ENCODE measurements at places on chromosomes 7 and 10.

- DNase-seq, result no peak
These were observed 70.3 kb upstream of the LOXL4 start for GRCh38 chr10:98338318-98338717.

DNA sequence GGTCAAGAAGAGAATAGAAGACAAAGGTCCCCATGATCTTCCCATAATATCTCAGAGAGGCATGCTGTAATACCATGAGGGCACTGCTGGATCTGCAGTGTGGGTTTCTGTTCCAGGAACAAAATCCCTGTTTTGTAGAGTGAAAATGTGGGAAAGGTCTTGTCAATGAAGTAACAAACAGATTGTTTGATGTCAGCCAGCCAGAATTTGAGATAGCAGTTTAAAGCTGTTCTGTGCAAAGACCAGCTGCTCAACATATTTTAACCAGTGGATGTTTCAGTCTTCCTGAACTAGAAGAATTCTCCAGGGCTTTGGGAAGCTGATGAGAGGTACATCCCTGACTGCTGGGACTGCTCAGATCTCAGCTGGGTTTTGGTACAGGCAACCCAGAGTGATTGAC, 1012.5 kb downstream of the DNAJB9 start:
- DNase-seq, result no peak

DNA sequence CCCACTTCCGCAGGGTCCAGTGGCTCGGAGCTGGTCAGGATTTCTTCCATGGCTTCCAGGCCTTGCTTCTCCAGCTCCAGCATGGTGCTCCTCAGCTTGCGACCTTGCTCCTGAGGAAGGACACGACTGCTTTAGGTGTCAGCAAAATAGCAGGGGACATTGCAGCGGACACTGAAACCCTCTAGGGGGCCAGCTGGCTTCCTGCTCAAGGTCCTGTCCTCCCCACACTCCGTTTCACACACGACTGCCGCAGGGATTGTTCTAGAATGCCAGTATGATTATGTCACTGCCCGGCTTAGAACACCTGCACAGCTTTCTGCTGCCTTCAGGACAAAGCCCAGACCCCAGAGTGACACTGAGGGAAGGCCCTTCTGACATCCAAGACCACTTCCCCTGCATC, 65.6 kb downstream of the SCRN1 start:
- no peak for DNase-seq

GRCh38 chr7:119452401-119452800, 820.6 kb upstream of the KCND2 start:
- no peak for DNase-seq

DNA sequence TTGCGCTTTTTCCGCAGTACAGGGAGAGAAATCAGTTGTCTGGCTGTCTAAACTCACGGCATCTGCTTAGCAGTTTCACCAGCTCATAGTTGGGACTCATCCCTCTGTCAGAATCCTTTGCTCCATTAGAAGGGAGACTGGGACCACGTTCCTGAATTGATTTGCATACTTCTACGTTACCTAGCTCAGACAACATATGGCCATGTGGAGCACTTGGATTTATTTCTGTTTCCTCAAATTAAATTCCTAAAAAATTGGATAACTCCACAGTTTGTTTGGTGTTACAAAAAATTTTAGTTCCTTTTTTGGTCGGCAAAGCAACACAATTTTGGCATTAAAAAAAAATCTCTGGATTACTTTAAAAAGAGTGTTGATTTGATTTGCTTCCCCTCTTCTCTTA, 614.0 kb downstream of the AUTS2 start:
- DNase-seq, result no peak

GRCh38 chr10:73950155-73950948, 39.4 kb downstream of the PLAU start:
- peak; percentile 11 for DNase-seq

GRCh38 chr7:156123362-156123761, 311.1 kb upstream of the SHH start:
- no peak for DNase-seq

DNA sequence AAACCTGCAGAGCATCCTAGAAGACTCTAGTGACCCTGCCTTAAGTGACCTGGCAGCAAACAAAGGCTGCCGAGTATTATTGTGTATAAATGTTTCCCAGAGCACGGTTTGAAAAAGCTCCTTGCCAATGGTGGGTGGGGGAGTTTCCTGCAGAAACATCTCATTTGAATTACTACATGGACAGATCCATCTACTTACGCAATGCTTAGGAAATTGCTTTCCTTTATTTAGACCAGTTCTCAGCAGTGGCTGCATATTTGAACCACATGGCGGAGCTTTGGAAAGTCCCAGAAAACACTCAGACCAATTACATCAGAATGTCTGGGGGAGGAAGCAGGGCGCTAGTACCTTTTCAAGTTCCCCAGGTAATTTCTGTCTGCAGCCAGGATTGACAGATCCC, 560.9 kb downstream of the SDK1 start:
- no peak for DNase-seq

- DNase-seq, result peak; percentile 26
These were observed 41.7 kb upstream of the LOXL4 start for GRCh38 chr10:98309366-98310355.

DNA sequence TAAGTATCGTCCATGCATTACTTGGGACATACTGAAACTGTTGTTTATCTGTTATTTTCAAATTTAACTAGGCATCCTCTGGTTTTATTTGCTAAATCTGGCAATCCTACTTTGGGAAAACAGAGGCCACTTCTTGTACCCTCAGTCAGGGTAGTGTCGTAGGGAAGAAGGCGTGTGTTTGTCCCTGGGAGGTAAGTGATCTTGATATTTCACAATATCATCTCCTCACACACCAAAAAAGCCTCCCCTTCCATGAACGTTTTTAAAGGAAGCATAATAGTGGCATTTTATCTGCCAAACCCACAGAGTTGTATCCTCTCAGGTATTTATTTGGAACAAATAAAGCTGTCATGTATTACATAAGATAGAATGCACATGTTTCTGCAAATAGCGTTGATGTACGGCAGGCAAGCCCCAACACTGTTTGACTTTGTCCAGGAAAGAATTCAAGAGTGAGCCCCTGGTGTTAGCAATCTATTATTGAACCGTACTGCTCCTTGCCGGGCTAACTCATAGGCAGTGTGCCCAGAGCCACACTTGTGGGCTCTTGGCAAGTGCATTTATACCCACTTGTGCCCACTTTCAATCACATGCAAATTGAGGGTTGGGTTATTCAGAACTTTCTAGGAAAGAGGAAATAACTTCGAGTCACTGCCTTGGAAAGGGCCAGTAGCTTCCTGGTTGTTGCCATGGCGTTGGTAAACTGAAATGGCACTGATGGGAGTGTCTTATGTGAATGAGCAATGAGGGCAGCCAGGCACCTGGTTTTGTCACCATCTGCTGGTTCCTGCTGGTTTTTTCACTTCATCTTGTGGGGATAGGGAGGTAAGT, 266.0 kb downstream of the USP6NL start:
- DNase-seq, result no peak

GRCh38 chr7:116610210-116610609, 61.8 kb upstream of the MET start:
- no peak for DNase-seq

GRCh38 chr10:87816898-87817608, 973 bp downstream of the ATAD1 start:
- DNase-seq, result peak; percentile 47

DNA sequence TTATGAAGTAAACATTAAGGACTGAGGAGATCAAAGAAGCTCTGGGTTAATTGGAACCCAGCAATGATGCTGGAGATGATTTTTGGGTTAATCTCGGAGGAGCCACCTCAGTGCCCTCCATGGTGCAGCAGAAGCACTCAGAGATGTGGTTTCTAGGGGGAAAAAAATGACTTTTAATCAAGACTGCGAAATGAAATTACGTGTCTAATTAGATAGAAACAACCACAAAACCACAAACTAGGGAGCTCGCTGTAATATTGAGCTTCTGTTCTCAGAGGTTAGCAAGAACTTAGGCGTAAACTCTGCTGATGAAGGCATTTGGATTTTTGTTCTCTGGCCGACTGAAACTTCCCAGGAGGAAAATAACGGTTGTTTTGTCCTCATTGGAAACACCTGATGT, 319.0 kb downstream of the GRID1 start:
- DNase-seq, result no peak

DNA sequence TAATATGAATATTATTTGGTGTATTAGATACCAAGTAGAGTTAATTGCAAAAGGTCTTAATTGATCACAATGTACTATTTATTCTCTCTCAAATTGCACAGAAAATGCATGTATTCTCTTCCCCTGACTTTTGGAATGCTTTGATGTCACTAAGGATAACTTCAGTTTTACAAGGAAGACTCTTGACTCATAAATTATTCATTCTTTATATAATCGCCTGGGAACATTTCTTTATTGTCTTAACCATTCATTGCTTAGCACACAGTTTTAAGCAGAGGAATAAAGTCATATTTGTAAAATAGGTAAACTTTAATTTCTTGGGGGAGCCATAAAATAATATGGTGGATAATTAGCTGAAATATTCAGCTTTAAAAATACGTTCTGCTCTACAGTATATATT, 306.0 kb upstream of the TMEM229A start:
- DNase-seq, result no peak

DNA sequence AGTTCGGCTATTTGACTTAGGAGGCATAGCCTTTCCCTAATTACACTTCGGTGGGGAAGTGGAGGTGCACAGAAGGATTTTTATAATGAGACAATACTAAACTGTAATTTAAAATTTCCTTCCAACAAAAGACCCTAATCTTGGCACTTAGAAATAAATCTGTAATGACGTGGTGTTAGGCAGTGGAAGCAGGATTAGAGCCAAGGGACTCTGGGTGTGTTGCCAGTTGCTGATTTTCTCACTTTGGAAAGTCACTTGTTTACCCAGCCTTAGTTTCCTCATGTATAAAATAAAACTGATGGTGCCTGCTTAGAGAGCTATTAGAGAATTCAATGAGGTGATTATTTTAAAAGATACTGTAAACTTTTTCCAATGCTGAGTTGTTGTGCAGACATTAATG, 287.2 kb downstream of the AUTS2 start:
- DNase-seq, result no peak

GRCh38 chr10:80443531-80443974, 10.6 kb upstream of the TSPAN14 start:
- DNase-seq, result no peak

DNA sequence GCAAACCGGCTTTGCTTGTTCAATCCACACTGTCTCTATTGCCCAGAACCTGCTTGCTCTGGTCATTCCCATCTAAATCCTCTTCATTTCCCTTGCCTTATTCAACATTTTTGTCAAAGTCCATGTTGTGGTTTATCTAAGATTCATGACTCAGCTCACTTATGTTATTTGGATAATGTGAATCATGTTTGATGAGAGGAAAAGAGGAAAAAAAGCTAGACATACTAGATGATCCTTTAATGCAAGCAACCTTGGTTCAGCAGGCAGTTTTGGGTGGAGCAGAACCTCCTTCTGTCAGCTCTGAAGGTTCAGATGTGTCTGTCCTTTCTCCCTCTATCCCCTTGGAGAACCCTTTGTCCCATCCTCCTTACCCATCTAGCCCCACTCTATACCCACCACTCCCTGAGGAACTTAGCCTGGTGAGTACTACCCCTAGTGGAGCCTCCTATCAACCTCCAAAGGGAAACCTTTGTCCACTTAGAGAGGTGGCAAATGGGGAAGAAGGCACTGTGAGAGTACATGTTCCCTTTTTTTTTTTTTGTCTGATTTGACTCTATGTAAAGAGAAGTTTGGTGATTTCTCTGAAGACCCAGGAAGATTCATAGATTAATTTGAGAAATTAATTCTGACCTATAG, 2.1 kb upstream of the SAMD9L start:
- DNase-seq, result no peak

GRCh38 chr10:132701846-132702190, 84.1 kb downstream of the NKX6-2 start:
- no peak for DNase-seq

- no peak for DNase-seq
These were observed 84.7 kb downstream of the ADCY1 start for GRCh38 chr7:45658716-45659495.

Measured in NCI-H1417 (cell line).